Type B pancreatic cell (in vitro differentiated cells): ENCODE measurements at places on chromosomes 12 and 14.

- H3K27me3 ChIP-seq = peaks cover 33% of the 10 kb centered on the region
- peak; percentile 81 for DNase-seq
- H3K4me3 ChIP-seq = no peak overlapping the region
- H3K36me3 ChIP-seq = no peaks in the 10 kb centered on the region
Measured at GRCh38 chr12:13534645-13535398, 338.3 kb downstream of the EMP1 start.

GRCh38 chr12:109833307-109834189 lies at the start of gene TRPV4:
TSS of gene TRPV4 (minus strand) at chr12:109833398. CDS start at chr12:109814796, 18,602 bp downstream.
- peaks cover 16% of the 10 kb centered on the region for H3K4me1 ChIP-seq
- no peak for DNase-seq
- H3K4me3 ChIP-seq = peak within 1 kb of the TSS; percentile 85
- H3K27ac ChIP-seq = peak within 1 kb of the TSS; percentile 41
- peaks cover 18% of the 10 kb centered on the region for H3K27me3 ChIP-seq
- no peaks in the 10 kb centered on the region for H3K36me3 ChIP-seq

DNA sequence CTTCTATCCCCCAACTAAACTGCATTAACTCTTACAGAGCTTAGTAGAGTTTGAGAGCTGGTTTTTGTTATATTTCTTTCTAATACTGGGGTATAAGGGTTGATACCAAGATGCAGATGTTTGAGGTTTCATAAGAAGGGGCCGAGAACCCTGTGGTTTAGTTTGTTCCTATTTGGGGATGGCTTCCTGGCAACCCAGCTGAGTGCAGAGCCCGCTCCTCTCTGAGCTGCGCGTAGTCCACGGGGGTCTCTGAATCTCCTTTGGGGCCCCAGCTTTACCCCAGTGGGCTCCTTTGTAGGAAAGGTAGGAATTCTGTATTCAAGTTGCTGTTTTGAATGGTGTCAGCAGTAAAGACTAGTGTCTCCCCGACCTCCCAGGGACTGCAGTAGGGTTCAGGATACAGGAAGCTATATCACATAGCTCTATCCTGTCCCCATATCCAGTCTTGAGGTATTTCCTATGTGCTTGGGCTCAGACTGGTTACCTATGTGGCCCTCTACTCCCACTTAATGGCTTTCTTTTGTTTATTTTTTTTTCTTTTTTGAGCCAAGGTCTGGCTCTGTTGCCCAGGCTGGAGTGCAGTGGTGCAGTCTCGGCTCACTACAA lies 25.4 kb downstream of the PLXNC1 start:
- peaks cover 12% of the 10 kb centered on the region for H3K27me3 ChIP-seq
- H3K4me3 ChIP-seq = no peak overlapping the region
- peaks cover 5% of the 10 kb centered on the region for H3K36me3 ChIP-seq
- no peak for DNase-seq

- H3K36me3 ChIP-seq = no peaks in the 10 kb centered on the region
- H3K4me3 ChIP-seq = no peak overlapping the region
- DNase-seq = no peak
Measured at GRCh38 chr14:33163600-33163999, 224.9 kb downstream of the NPAS3 start.

GRCh38 chr12:47773062-47773857 lies at the start of gene SLC48A1:
TSS of gene SLC48A1 (plus strand) at chr12:47773238. CDS start at chr12:47773305, 67 bp downstream.
- peaks cover 11% of the 10 kb centered on the region for H3K4me1 ChIP-seq
- H3K27ac ChIP-seq = peak within 1 kb of the TSS; percentile 80
- H3K27me3 ChIP-seq = peaks cover 10% of the 10 kb centered on the region

DNA sequence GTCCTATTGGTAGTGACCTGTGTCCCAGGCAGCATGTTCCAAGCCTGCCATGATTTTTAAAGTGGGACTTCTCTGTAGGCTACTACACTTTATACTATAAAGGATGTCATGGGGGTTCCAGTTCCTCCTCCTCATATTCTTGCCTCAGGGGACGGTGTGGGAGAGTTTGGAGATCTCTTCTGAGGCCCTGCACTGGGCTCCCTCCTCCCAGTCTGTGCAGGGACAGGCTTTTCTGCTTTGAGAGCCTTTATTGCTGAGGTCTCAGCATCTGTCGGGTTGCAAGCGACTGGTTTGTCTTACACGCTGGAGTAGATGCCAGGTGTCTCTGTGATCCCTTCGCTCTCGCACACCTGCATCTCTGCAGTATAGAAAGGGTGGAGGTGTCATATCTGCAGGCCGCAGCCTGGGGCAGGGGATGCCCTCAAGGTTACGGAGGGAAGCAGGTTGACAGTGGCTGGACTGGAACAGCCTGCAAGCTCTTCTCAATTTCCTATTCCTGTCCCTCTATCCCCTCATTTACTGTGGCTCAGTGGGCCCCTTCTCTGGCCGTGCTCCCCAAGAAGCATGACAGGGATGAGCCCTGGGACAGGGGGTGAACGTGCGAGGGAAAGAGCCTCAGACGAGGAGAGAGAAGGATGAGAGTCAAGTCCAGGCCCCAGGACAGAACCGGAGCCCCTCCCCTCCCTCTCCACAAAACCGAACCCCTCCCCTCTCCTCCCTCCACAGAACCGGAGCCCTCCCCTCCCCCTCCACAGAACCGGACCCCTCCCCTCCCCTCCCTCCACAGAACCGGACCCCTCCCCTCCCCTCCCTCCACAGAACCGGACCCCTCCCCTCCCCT lies 51.3 kb downstream of the SLC6A12 start:
- H3K36me3 ChIP-seq = no peaks in the 10 kb centered on the region
- H3K4me3 ChIP-seq = no peak overlapping the region
- H3K27ac ChIP-seq = no peak overlapping the region
- peaks cover 51% of the 10 kb centered on the region for H3K27me3 ChIP-seq
- DNase-seq = no peak

- H3K27me3 ChIP-seq = peaks cover 24% of the 10 kb centered on the region
- H3K27ac ChIP-seq = no peak overlapping the region
- peaks cover 11% of the 10 kb centered on the region for H3K36me3 ChIP-seq
- DNase-seq = no peak
- H3K4me1 ChIP-seq = no peaks in the 10 kb centered on the region
Measured at GRCh38 chr12:9701380-9702154, 31.3 kb downstream of the CLECL1 start.

- no peaks in the 10 kb centered on the region for H3K4me1 ChIP-seq
- H3K27me3 ChIP-seq = peaks cover 22% of the 10 kb centered on the region
- no peak overlapping the region for H3K27ac ChIP-seq
- H3K4me3 ChIP-seq = no peak overlapping the region
Measured at GRCh38 chr12:52454411-52455201, 2.7 kb upstream of the KRT6B start.

GRCh38 chr12:65882486-65882885 lies 58.2 kb downstream of the HMGA2 start:
- H3K27ac ChIP-seq = no peak overlapping the region
- no peak overlapping the region for H3K4me3 ChIP-seq
- peaks cover 51% of the 10 kb centered on the region for H3K4me1 ChIP-seq
- no peak for DNase-seq
- H3K27me3 ChIP-seq = peaks cover 9% of the 10 kb centered on the region
- H3K36me3 ChIP-seq = peaks cover 13% of the 10 kb centered on the region

- H3K27ac ChIP-seq = no peak overlapping the region
- H3K27me3 ChIP-seq = peaks cover 20% of the 10 kb centered on the region
- no peak for DNase-seq
- peak overlapping the region; percentile 78 for H3K4me3 ChIP-seq
Measured at GRCh38 chr12:1796515-1797010, 23.8 kb upstream of the LRTM2 start.

DNA sequence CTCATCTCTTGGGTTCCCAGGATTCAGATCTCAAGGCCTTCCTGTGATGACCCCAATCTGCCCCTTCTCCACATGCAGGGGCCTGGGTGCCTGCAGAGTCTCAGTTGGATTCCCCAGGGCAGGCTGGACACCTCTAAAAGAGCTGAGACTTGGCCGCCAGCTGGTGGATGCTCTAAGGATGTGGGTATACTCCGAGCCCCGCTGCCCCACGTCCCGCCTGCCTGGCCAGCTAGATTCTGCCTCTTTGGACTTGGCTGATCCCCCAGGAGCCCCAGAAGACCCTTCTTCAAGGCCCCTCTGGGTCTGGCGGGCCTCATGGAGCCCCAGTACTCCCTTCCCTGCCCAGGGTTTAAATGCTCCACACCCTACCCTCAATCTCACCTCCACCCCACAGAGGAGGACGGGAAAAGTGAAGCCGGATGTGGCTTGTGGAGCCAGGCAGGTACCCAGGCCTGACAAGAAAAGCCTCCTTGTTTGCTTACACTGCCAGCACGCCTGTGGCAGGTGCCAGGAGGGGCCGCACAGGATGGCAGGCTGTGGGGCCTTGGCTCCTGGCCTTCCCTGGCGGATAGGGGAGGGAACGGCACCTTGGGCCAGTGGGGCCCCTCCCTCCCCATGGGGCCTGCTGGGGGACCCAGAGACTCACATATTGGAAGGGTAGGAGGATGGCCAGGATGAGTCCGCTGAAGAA lies 15.1 kb downstream of the FAIM2 start:
- H3K36me3 ChIP-seq = no peaks in the 10 kb centered on the region
- no peak overlapping the region for H3K27ac ChIP-seq
- peaks cover 25% of the 10 kb centered on the region for H3K4me1 ChIP-seq

GRCh38 chr12:96359328-96359727 lies 40.9 kb downstream of the CDK17 start:
- no peaks in the 10 kb centered on the region for H3K27me3 ChIP-seq
- H3K4me3 ChIP-seq = no peak overlapping the region

- H3K27me3 ChIP-seq = no peaks in the 10 kb centered on the region
- H3K27ac ChIP-seq = no peak overlapping the region
- H3K4me3 ChIP-seq = no peak overlapping the region
- no peak for DNase-seq
Measured at GRCh38 chr14:67996235-67996634, 176.7 kb downstream of the RAD51B start.

- H3K4me3 ChIP-seq = no peak overlapping the region
- no peaks in the 10 kb centered on the region for H3K27me3 ChIP-seq
- DNase-seq = no peak
- H3K4me1 ChIP-seq = no peaks in the 10 kb centered on the region
- H3K36me3 ChIP-seq = no peaks in the 10 kb centered on the region
- no peak overlapping the region for H3K27ac ChIP-seq
Measured at GRCh38 chr12:84874125-84874824, 38.3 kb downstream of the SLC6A15 start.

DNA sequence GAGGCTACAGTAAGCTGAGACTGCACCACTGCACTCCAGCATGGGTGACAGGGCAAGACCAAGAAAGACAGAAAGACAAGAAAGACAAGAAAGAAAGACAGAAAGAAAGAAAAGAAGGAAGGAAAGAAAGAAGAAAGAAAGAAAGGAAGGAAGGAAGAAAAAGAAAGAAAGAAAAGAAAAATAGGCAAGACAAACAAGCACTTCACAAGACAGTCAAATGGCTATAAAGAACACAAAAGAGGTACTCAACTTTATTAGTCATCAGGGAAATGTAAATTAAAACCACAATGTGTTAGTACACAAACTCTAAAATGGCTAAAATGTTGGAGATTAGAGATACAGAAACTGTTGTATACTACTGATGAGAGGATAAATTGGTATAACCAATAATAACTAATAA lies 6.6 kb downstream of the ATXN3 start:
- no peak for DNase-seq
- peaks cover 13% of the 10 kb centered on the region for H3K4me1 ChIP-seq
- no peak overlapping the region for H3K27ac ChIP-seq
- H3K36me3 ChIP-seq = peaks cover 4% of the 10 kb centered on the region

DNA sequence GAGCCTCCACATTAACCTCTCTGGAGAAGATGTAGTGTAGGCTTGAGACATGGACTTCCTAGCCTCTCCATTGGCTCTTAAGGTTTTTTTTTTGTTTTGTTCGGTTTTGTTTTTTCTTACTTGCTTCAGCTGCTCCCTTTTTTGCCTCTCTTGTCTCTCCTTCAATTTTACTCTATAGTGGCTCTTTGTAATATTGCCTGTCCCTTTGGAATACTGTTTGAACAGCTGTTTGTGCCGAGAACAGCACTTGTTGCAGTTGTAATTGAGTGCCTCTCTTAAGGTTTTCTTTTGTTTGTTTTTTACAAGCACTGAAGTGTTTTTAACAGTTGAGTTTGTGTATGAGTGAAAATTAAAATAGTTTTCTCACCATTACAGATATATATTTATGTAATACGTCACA lies 567.7 kb downstream of the LRFN5 start:
- no peaks in the 10 kb centered on the region for H3K4me1 ChIP-seq
- no peak overlapping the region for H3K27ac ChIP-seq
- no peaks in the 10 kb centered on the region for H3K27me3 ChIP-seq
- no peak for DNase-seq

GRCh38 chr12:27531896-27532295 lies 7.9 kb downstream of the PPFIBP1 start:
- no peak overlapping the region for H3K4me3 ChIP-seq
- peaks cover 3% of the 10 kb centered on the region for H3K27me3 ChIP-seq
- no peak for DNase-seq

GRCh38 chr12:122226366-122227125 lies 694 bp upstream of the DIABLO start:
- DNase-seq = no peak
- H3K36me3 ChIP-seq = peaks cover 15% of the 10 kb centered on the region
- H3K27ac ChIP-seq = no peak overlapping the region
- peaks cover 10% of the 10 kb centered on the region for H3K4me1 ChIP-seq

- peaks cover 3% of the 10 kb centered on the region for H3K36me3 ChIP-seq
- H3K27me3 ChIP-seq = peaks cover 3% of the 10 kb centered on the region
- H3K27ac ChIP-seq = peak overlapping the region; percentile 44
Measured at GRCh38 chr12:93027041-93027440, 97.9 kb upstream of the EEA1 start.

DNA sequence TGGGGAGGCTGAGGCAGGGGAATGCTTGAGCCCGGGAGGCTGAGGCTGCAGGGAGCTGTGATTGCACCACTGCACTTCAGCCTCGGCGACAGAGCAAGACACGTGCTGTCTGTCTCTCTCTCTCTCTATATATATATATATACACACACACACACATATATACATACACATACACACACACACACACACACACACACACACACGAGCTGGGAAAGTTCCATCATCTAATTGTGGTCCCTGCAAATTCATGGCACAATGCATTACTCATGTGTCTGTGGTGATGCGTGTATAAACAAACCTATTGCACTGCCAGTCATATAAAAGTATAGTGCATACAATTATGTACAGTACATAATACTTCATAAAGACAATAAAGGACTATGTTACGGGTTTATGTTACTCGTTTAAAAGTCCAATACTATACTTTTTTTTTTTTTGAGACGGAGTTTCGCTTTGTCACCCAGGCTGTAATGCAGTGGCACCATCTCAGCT lies 36.6 kb downstream of the WDR89 start:
- no peaks in the 10 kb centered on the region for H3K27me3 ChIP-seq
- H3K4me3 ChIP-seq = no peak overlapping the region
- peaks cover 21% of the 10 kb centered on the region for H3K36me3 ChIP-seq
- H3K4me1 ChIP-seq = no peaks in the 10 kb centered on the region
- DNase-seq = no peak

DNA sequence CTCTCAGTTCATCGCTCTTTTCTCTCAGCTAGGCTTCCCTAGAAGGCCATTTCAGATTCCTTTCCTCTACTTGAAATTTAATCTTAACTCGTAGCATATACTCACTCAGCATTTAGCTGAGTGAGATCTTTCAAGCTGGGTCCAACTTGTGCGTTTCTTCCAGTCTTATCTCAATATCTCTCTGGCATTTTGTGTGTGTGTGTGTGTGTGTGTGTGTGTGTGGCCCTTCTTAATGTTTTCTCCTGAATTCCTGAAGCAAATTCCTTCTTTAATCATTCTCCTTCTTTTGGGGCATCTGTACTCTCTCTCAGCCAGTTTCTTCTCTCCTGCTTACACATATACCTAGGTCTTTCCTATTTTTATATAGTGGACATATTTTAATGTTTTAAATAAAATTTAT lies 129.1 kb downstream of the KITLG start:
- no peaks in the 10 kb centered on the region for H3K36me3 ChIP-seq
- H3K27ac ChIP-seq = no peak overlapping the region
- DNase-seq = no peak
- H3K27me3 ChIP-seq = no peaks in the 10 kb centered on the region
